Aorta (tissue), 5 donors: ENCODE measurements at places on chromosomes 5 and 9.

- no peaks in the 10 kb centered on the region for H3K4me1 ChIP-seq
- H3K27ac ChIP-seq: no peak overlapping the region
- DNase-seq: no peak
- no peak overlapping the region for H3K4me3 ChIP-seq
These were observed 106.8 kb downstream of the LMNB1 start for GRCh38 chr5:126883564-126884245.

DNA sequence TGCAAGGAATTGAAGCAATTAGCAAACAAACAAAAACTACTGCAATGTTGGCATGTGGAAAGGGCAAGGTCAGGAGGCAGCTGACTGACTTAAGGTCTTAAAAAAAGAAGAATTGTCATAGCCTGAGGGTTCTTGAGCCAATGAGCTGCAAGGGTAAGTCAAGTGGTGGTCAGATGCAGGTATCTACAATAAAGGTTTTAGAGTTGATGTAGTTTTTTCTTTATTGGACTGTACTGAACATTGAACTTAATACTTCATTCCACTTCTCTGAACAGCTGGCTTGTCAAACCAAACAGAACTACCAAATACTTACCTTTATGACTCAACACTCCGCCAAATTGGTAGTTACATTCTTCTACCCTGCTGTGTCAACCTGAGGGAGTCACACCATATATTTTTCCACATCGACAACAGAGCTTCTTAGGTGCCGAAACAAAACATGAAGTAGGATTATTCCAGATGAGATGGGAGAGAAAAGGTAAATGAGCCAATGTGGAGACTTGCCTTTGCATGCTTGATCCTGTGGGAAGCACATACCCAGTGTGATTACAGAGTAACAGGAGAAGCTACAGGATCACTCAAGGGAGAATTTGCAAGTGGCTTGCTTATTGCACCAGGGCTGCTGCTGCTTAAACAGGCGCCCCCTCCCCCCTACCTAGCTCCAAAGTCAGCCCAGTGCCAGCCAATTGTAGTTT, 35.3 kb downstream of the EQTN start:
- H3K27me3 ChIP-seq: no peaks in the 10 kb centered on the region
- no peaks in the 10 kb centered on the region for H3K36me3 ChIP-seq
- no peak overlapping the region for H3K4me3 ChIP-seq

- H3K36me3 ChIP-seq: no peaks in the 10 kb centered on the region
- no peaks in the 10 kb centered on the region for H3K27me3 ChIP-seq
- H3K4me3 ChIP-seq: no peak overlapping the region
- no peak overlapping the region for H3K27ac ChIP-seq
These were observed 21.0 kb upstream of the ALDH1B1 start for GRCh38 chr9:38371495-38371894.

DNA sequence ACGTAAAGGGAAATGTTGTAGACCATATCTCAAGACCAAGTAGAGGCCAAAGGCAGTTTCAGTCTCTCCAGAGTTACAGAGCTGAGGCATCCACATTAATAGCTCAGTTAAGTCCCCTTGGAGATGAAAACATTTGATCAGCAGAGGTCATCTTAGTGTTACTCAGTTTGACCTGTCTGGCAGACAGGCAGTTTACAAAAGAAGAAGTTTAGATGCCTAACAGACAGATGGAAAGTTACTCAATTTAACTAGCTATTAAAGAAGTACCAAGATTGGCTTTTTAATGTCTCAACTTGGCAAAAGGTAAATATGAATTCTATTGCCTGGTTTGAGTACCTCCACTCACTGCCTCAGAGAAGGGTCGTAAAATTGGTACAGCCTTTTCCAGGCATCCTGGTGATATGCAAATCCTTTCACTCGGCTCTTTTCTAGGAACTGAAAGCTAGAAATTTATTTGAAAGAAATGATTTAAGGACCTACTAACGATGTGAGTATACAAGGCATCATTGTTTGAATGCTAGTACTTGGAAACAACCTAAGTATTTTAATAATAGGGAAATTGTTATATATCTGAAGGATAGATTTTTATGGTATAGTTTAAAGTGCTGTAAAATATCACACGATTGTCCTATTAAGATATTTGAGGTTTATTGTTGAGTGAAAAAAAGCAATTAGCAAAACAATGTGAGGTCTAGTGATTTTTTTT, 14.8 kb downstream of the ACO1 start:
- no peaks in the 10 kb centered on the region for H3K4me1 ChIP-seq
- H3K36me3 ChIP-seq: no peaks in the 10 kb centered on the region
- H3K4me3 ChIP-seq: no peak overlapping the region
- no peak overlapping the region for H3K27ac ChIP-seq
- no peak for DNase-seq

DNA sequence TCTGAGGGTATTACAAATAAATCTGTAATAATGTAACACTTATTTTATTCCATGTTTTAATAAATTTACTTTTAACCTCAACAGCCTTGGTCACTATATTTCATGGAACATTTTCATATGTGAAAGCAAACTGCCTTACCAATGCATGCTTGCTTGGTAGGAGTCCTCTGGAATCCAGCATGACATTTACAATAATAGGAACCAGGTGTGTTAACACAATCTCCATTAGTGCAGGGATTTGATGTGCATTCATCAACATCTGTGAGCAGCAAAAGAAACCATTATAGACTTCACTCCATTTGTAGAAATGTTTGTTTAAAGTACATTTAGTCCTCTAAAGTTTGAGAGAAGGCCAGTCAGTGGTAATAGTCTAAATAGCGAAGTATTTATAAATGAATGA, 159.4 kb downstream of the FBN2 start:
- no peak overlapping the region for H3K27ac ChIP-seq
- H3K36me3 ChIP-seq: no peaks in the 10 kb centered on the region
- H3K4me3 ChIP-seq: no peak overlapping the region
- H3K27me3 ChIP-seq: no peaks in the 10 kb centered on the region

DNA sequence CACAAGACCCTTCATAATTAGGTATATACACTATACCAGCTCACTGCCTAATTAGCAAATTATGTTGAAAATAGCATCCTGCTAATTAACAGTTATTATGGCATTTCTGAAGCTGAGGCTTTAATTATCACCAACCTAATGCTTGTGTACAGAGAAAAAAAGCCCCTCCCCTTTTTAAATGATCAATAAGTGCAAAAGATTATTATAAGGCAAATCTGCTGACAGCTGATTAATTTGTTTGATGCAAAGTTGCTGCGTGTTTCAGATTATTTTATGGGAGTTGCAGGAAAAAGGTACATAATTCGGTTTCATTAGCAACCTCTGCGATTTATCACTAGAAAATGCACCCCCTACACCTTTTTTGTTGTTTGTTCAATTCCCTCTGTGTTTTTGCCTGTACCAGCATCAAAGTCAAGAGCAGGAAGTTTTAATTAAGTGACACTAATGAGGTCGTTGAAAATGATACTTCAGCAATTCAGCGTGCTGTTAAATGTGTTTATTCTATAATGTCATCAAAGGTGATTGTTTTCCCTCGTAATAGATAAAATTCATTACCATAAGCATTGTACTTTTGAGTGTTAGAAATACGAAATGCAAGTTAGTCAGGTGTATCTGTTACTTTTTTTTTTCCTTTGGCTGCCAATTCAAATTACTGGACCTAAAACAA, 170.0 kb downstream of the EBF1 start:
- no peaks in the 10 kb centered on the region for H3K27me3 ChIP-seq
- H3K36me3 ChIP-seq: no peaks in the 10 kb centered on the region
- H3K4me1 ChIP-seq: peaks cover 4% of the 10 kb centered on the region
- DNase-seq: no peak
- no peak overlapping the region for H3K27ac ChIP-seq
- no peak overlapping the region for H3K4me3 ChIP-seq

- no peaks in the 10 kb centered on the region for H3K27me3 ChIP-seq
- H3K4me1 ChIP-seq: no peaks in the 10 kb centered on the region
- no peak overlapping the region for H3K4me3 ChIP-seq
These were observed 36.7 kb upstream of the HMHB1 start for GRCh38 chr5:143775258-143775657.

GRCh38 chr9:138053996-138054752, 176.6 kb downstream of the CACNA1B start:
- H3K4me1 ChIP-seq: no peaks in the 10 kb centered on the region
- H3K36me3 ChIP-seq: no peaks in the 10 kb centered on the region
- H3K27me3 ChIP-seq: no peaks in the 10 kb centered on the region
- no peak overlapping the region for H3K27ac ChIP-seq
- no peak overlapping the region for H3K4me3 ChIP-seq
- peak; percentile 51 for DNase-seq

- no peak for DNase-seq
- H3K36me3 ChIP-seq: peaks cover 7% of the 10 kb centered on the region
- H3K27ac ChIP-seq: no peak overlapping the region
- no peaks in the 10 kb centered on the region for H3K4me1 ChIP-seq
- H3K4me3 ChIP-seq: no peak overlapping the region
These were observed 6.0 kb downstream of the PUM3 start for GRCh38 chr9:2837915-2838314.

GRCh38 chr9:28832168-28832770, 1259.0 kb upstream of the C9orf72 start:
- no peak overlapping the region for H3K4me3 ChIP-seq
- DNase-seq: no peak
- H3K4me1 ChIP-seq: no peaks in the 10 kb centered on the region
- no peaks in the 10 kb centered on the region for H3K27me3 ChIP-seq

DNA sequence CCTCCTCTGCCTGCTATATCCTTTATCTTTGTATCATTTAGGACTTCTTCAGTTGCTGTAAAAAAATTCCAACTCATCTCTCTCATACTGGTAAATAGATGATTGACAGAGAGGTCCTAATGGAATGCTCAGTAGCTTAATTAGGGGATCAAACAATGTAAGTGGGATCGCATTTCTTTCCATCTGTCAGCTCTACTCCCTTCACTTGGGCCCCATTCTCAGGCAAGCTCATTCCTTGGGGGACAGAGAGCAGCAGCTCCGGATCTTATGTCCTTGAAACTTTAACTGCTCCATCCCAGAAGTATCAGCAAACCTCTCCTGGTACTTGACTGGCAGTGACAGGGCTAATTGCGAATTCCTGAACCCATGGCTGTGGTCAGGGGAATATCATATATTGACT, 146.7 kb downstream of the YTHDC2 start:
- H3K36me3 ChIP-seq: no peaks in the 10 kb centered on the region
- no peak overlapping the region for H3K27ac ChIP-seq
- no peak for DNase-seq

DNA sequence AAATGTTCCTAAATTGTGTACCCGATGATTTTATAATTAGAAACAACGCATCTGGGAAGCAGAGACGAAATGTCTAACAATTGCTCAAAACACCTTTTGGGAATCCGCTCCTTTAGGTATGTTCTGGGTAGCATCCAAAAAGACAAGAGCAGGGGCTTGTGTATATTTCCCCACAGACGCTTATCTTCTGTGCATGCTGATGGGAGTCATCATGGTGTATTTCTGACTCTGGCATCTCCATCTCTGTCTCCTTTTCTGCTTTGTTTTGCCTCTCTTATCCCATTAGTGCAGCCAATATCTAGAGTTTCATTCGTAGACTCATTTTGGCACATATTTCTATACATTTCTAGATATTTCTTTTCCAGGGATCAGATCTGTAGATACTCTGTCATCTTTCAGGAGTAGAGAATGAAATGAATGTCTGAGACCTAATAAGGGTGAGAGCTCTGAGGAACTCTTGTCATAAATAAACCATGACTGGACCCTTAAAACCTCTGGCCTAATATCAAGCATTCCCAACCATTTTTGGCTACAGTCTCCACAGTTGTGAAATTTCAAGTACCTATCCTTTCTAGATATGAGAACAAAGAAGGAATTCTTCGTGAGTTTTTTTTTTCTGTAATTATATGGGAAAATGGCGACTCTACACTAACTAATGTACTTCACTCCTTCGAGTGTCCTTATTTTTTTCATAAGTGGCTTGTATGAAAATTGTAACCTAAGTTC, 508.2 kb downstream of the ACTL7B start:
- no peak overlapping the region for H3K27ac ChIP-seq
- H3K4me1 ChIP-seq: peaks cover 4% of the 10 kb centered on the region
- no peak overlapping the region for H3K4me3 ChIP-seq
- DNase-seq: no peak
- no peaks in the 10 kb centered on the region for H3K27me3 ChIP-seq

DNA sequence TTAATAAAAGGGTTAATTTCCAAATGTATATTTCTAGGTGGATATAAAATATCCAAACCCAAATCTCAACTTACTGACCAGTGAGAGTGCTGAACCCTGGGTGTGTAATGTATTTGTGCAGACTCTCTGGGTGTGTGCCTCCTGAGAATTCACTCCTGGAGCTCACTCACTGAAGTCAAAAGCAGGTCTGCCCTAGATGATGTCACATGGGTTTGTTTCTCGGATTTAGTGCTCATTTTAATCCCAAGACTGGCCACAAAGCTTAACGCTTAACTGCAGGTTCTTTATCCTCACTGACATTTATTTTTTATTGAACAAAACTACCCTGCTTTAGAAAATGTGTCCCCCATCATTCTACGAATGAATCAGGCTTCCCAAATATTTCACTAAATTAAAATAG, 179.4 kb downstream of the PPP2R2B start:
- H3K4me1 ChIP-seq: peaks cover 10% of the 10 kb centered on the region
- H3K27me3 ChIP-seq: no peaks in the 10 kb centered on the region
- DNase-seq: no peak
- no peak overlapping the region for H3K4me3 ChIP-seq
- no peak overlapping the region for H3K27ac ChIP-seq

GRCh38 chr5:142531977-142532780, 153.7 kb downstream of the FGF1 start:
- H3K27me3 ChIP-seq: no peaks in the 10 kb centered on the region
- DNase-seq: no peak
- no peaks in the 10 kb centered on the region for H3K36me3 ChIP-seq
- H3K4me3 ChIP-seq: no peak overlapping the region
- H3K27ac ChIP-seq: no peak overlapping the region

GRCh38 chr5:134148316-134148715, 28.4 kb downstream of the SKP1 start:
- H3K4me3 ChIP-seq: no peak overlapping the region
- no peaks in the 10 kb centered on the region for H3K27me3 ChIP-seq
- no peak for DNase-seq

GRCh38 chr5:104733063-104733669, 1170.6 kb upstream of the NUDT12 start:
- no peaks in the 10 kb centered on the region for H3K36me3 ChIP-seq
- no peak for DNase-seq
- no peaks in the 10 kb centered on the region for H3K27me3 ChIP-seq
- no peak overlapping the region for H3K27ac ChIP-seq
